Activated T-cell treated with anti-CD3 and anti-CD28 coated beads for 1 hour (primary cell): ENCODE measurements at places on chromosomes 1 and 21.

GRCh38 chr21:35226328-35226727, 177.2 kb upstream of the RUNX1 start:
- DNase-seq, result no peak

DNA sequence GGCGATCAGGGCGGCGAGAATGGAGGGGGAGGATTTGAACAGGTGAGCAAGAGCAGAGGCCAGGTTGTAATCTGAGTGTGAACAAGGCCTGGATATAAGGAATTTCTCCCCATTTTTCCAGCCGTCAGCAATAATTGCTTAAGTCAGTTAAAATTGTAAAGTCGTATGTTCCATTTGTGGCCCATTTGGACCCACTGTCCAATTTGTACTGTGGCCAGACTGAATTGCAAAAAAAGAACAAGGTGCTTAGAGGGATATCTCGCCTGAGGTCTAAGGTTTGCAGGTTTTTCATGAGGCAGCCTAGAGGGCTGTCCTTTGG, 1.0 kb downstream of the ERVH48-1 start:
- no peak for DNase-seq

DNA sequence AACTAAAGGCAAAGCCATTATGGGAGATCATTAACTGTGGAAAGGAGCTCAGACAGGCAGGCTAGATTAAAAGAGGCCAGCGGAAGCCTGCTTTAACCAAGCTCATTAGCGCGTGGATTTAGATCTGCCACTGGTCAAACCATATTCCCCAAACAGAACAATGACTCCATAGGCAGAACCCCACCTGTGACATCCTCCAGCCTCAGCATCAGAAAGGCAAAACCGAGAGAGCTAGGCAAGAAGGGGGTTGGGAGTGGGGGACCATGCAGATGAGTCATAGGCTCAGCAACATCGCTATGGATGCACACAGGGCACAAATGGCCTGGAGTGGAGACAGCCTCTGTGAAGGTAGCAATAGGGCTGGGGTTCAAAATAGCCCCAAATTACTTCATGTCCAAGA, 20.6 kb downstream of the MKNK1 start:
- no peak for DNase-seq

DNA sequence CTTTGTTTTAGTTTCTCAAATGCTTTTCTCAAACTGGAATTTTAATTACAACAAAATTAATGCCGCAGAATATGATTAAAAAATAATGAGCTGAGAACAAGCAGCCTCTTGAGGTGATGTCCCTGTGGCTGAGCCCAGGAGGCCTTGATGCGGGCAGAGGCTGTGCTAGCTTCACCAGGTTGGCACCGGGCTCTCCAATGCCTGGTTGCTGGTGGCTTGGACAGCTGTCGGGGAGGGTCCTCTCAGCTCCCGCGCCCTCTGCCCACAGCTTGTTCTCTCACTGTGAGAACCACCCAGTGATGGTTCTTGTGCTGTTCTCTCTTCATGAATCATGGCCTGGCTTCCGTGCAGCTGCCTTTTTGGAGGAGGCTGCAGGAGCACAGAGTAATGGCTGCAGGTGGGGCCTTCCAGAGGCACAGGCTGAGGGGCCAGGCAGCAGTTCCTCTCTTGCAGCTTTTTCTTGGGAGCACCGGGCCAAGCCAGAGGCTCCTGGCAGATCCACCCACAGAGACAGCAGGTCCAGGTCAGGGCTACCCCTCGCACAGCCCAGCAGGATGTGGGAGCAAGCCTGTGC, 156.3 kb downstream of the PCBP3 start:
- DNase-seq, result no peak

GRCh38 chr1:156523801-156524480, 23.4 kb upstream of the MEF2D start:
- DNase-seq, result no peak

DNA sequence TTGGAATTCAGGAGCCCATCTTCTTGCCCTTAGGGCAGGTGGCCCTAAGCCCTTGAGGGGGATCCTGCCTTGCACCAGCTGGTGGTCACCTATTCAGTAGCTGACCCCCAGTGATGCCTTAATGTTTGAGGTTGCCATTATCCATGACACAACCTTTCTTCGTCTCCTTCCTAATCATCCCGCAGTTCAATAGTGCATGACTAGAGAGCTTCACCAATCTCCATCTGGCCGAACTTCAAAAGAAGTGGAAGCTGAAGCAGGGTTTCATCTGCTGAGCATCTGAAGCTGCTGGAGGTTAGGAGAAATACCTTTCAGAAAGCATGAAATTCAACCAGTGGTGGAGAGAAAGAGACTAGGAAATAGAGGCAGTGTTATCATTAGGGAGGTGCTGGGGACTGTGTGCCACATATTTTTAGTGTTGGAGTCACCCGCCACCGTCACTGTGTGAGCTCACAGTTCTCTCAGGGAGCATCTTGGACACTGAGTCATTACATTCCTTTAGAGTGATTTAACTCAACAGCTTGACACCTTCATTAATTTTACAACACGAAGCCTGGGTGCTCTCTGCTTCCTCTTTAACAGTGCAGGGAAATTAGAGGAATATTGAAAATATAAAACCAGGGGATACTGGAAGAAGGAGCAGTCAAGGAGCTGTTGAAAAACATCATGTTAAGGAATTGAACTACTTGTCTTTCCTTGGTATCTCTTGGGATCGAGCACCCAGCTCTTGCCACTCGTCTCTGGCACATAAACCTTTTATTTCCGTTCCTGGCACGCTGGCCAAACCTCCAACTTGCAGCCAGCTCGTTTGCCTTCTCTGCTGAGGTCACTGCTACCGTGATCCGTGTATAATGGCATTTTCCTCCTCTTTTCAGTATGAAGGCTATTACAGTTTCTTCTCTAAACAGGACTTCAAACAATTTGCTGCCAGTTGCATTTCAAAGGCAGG, 53.6 kb downstream of the PEX14 start:
- DNase-seq, result no peak

- DNase-seq, result no peak
Measured at GRCh38 chr1:162632698-162633080, 425 bp downstream of the DDR2 start.

DNA sequence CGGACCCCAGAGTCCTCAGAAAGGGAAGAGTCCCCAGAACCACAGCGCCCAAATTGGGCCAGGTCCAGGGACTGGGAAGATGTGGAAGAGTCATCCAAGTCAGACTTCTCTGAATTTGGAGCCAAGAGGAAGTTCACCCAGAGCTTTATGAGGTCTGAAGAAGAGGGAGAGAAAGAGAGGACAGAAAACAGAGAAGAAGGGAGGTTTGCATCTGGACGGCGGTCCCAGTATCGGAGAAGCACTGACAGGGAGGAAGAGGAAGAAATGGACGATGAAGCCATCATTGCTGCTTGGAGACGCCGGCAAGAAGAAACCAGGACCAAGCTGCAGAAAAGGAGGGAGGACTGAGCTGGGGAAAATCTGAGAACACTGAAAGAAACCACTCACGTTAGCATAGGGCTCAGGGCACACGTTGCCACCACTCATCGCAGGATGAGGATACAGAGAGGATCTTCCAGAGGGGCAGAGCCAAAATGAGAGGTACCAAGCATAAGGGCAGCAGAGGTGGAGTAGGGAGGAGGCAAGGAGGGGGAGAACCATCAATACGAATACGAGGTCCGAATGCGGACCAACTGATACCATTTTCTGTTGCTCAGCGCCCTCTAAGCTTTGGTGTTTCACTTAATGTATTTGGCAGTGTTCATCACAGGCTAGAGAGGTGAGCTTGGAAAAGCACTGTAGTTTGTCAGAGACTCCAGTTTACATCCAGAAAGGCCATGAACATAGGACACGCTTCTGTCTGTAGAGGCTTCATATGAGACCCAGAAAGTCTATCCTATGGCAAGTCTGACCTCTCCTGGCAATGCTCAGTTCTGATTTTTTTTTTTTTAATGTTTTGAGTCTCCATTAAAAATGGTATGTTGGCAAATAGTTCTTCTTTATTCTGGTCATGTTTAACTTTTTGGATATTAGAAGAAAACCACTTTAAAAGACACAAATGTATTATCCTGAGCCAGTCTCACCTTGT, 34.7 kb downstream of the STYXL2 start:
- DNase-seq, result no peak

GRCh38 chr21:41777951-41778815, 11.3 kb upstream of the RIPK4 start:
- no peak for DNase-seq

- DNase-seq, result no peak
Measured at GRCh38 chr1:92975551-92976232, 14.4 kb upstream of the DIPK1A start.

DNA sequence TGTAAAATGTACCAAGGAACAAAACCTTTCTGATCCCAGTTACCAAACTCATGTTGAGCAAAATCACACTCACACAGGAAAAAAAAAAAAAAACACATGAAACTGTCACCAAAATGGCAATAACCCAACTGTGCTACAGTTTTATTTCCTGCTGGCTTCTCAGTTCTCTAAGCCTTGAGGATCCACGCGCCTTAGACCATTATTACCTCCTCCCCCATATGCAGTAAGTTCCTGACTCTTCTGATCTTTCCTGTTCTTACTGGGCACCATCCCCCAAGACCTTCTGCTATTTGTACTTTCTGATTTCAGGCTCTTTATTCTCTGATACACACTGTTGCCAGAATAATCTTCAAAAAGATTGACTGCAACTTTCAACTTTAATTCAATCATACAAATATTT, 79.6 kb downstream of the SLC45A1 start:
- no peak for DNase-seq

GRCh38 chr1:65235867-65236805, 73.2 kb upstream of the DNAJC6 start:
- DNase-seq, result no peak

DNA sequence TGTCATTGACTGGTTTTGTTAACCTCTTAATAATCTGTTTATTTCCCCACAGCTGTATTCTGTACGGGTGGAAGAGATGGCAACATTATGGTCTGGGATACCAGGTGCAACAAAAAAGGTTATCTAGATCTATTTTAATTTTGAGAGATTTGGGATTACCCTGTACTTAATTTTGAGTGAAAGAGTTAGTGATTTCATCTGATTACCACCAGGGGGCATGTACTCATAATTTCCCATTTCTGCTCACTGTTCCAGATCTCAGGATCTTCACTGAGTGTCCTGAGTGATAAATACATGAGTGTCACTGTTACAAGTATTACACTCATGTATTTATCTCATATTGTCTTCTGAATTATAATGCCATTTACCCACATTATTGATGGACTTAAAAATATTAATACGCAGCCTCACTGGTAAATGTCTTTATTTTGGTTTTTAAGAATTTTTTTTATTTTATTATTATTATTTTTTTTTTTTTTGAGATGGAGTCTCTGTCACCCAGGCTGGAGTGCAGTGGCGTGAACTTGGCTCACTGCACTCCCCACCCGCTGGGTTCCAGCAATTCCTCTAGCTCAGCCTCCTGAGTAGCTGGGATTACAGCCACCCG, 27.4 kb downstream of the DTL start:
- no peak for DNase-seq

- DNase-seq, result no peak
Measured at GRCh38 chr21:41932191-41932575, 21.6 kb downstream of the C2CD2 start.

GRCh38 chr1:176122282-176122681, 84.8 kb downstream of the COP1 start:
- no peak for DNase-seq

- DNase-seq, result no peak
Measured at GRCh38 chr1:13495186-13495585, 18.6 kb downstream of the LRRC38 start.

GRCh38 chr1:218481116-218481775, 136.1 kb downstream of the TGFB2 start:
- DNase-seq, result no peak

GRCh38 chr1:58753431-58753866, 30.4 kb downstream of the JUN start:
- no peak for DNase-seq

DNA sequence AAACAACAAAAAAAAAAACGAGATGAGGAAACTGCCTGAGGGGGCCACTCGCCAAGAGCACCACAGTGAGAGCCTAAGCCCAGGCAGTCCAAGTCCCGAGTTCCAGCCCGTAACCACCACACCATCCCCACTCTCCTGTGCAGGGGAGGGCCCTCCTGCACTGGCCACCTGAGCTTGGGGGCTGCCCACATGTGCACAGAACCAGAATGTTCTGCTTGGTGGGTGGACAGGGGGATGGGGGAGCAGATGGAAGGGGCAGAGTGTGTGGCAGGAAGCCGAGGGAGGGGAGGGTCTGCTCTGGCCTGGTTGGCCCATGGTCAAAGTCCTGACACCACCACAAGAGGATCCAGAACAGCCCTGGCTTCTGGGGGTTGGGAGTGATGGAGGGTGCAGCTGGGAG, 17.6 kb downstream of the ADPRS start:
- no peak for DNase-seq

- no peak for DNase-seq
Measured at GRCh38 chr21:45409466-45410150, 4.6 kb downstream of the COL18A1 start.

- no peak for DNase-seq
Measured at GRCh38 chr1:68016381-68016780, 34.0 kb downstream of the DIRAS3 start.

- DNase-seq, result peak; percentile 77
Measured at GRCh38 chr1:32350785-32351398, 11.4 kb downstream of the FAM229A start.

DNA sequence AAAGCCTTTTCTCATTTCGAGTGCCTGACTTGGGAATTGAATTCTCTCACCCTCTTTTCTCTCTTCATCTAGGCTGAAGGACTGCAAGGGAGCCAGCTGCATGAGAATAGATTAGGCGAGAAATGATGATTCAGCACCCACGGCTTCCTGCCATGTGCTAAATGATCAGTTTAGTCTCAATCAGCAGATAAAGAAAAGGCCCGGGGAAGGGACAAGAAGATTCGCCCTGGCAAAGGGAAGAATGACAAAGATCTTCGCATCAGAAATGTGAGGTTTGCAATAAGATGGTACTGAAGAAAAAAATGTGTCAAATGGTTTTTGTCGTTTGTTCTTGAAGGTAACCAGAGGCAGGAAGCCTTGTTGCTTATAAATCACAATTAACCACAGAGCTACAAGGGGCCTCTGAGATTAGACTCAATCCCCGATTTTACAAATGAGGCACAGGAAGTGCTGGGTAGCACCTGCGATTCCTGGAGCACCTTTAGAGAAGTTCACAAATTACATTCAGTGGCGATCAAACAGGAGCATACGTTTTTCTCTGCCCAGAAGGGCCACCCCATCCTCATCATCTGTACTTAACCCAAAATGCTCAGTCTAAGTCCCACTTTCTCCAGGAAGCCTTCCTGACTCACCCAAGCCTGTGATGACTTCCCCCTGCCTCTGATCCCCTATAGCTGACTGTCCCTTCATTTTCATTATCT, 183.4 kb downstream of the ZNF281 start:
- no peak for DNase-seq

- DNase-seq, result no peak
Measured at GRCh38 chr1:218524526-218524925, 179.4 kb downstream of the TGFB2 start.

- no peak for DNase-seq
Measured at GRCh38 chr21:36854391-36854790, 112.1 kb downstream of the HLCS start.
